ENCODE measurements at places on chromosomes 2 and 18.

DNA sequence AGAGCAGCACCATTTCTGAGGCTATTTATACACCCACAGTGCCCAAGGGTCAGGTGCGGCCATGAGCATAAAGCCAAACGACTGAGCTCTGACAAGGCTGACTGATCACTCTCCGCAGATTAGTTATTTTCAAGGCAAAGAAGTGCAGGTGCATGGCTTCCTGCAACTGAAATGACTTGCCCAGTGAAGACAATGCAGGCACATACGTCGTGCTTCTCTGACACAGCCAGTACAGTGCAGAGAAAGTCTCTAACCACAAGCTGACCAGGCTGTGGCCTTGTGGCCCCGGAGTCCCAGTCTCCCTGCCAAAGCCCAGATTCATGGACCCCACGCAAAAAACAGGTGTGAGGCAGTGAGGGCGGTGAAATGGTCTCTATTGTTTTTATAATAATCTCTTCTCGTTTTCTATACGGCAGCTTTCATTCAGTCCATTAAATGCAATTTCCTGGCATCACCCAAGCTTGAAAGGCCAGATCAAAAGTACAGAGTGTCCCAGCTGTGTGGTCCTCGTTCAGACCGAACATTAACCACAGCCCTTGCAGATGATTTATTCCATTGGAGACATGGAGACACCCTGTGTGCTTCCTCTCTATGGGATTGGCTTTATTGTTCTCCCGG, 447.0 kb upstream of the ID2 start:
- DNase-seq: no peak

DNA sequence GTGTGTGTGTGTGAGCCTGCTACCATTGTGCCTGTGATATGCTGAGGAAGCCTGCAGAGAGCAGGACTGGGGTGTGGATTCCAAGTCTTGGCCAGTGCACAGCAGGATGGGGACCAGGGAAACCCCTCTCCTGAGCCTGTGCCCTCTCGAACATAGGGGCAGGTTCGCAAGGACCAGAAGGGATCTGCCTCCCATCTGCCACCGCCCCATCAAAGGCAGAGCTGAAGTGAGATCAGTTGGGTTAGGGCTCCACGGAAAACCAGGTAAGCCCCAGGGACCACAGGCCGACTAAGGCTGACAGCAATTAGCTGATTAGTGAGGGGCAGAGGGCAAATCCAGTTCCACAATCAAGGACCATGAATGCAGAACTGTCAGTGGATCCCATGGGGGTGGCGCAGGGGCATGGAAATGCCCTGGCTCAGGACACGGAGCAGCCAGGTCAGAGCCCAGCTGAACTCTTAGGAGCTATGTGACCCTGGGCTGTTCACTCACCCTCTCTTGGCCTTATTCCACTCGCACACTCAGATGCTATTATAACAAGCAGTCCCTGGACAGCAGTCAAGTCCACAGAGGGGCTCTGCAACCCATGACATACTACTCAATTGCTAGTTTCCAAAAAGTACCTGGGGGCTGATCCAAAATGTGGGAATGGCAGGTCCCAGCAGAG, 84.2 kb upstream of the ID2 start:
- no peak for DNase-seq

DNA sequence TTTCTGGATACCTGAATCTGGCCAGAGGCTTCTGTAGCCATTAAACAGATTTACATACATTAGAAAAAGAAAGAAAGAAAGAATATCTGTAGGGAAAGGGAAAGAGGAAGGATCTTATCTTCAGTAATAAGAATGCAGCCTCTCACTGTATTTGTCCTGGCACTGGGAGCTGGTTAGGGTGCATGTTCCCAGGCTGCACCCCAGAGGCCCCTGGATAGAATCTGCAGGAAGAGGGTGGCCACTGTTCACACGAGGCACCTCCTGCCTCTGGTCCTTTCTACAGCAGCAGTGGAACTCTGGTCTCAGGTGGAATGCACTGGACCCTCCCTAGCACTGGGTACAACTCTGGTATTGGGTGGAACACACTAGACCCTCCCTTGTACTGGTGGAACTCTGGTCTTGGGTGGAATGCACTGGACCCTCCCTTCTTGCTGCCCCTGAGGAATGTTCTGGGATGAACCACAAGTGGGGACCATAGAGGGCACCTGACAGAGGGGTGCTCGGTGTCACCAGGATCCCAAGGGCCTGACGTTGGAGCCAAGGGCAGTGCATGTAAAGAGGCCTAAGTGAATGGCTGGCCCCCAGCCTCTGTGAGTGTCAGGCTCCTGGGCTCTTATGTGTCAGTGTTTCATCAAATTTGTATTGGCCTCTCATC, 27.4 kb upstream of the PXDN start:
- no peak for DNase-seq

- DNase-seq: no peak
Observed at GRCh38 chr2:6578416-6578815, 287.3 kb downstream of the CMPK2 start.

- DNase-seq: no peak
Observed at GRCh38 chr18:8450013-8450412, 159.2 kb upstream of the RAB12 start.

DNA sequence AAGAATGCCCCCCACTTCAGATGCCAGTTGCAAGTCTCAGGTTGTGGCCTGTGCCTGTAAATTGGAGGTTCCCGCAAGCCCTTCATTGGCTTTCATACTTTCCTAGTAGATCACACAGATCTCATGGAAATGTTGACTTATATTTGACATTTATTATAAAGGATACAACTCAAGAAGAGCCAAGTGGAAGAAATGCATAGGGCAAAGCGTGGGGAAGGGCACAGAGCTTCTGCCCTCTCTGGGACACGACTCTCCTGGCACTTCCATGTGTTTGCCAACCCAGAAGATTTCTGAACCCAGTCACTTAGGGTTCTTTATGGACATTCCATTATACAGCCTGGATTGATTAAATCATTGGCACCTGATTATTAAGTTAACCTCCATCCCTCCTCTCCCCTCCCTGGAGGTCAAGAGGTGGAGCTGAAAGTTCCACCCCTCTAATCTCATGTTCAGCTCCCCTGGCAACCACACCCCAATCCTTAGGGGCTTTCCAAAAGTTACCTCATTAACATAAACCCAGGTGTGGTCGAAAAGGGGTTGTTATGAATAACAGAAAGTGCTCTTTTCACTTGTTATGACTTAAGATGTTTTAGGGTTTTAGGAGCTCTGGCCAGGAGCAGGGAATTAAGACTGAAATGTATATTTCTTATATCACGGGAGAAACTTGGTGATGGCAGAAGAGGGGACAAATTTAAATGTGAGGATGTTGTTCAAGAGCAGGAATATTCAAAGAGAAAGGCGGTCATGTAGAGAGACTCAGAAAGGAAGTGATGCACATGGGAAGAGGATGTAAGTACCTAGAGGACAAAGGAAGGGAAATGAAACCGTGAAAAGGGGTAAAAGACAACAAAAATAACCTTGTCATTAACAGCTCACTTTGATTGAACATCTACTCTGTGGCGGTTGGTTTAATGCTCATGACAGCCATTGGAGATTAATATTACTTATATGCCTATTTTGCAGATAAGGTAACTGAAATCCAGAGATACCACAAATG, 31.8 kb downstream of the SP100 start:
- peak; percentile 54 for DNase-seq

GRCh38 chr2:98269830-98270229, 76.4 kb upstream of the CNGA3 start:
- DNase-seq: no peak

GRCh38 chr2:187500585-187501359, 52.7 kb upstream of the CALCRL start:
- DNase-seq: no peak

DNA sequence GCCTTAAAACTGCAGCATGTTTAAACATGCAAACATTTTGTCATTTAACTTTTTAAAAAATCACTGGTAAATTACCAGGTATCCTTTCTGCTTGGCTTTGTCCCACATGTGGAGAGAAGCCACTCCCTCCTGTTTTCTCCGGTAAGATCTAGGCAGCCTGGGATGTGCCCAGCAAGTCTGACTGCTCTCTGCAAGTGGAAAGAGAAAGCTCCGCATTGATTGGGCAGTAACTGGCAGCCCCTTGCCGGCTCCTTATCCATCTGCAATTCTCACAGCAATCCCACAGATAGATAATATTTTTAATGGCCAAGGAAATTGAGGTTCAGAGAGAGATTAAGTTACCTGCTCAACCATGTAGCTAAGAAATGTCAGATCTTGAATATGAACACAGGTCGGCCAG, 136.1 kb downstream of the TMEM200C start:
- no peak for DNase-seq

- DNase-seq: no peak
Observed at GRCh38 chr2:17758118-17758517, 4.2 kb downstream of the GEN1 start.

- DNase-seq: no peak
Observed at GRCh38 chr2:72891091-72891818, 4.0 kb downstream of the SPR start.

DNA sequence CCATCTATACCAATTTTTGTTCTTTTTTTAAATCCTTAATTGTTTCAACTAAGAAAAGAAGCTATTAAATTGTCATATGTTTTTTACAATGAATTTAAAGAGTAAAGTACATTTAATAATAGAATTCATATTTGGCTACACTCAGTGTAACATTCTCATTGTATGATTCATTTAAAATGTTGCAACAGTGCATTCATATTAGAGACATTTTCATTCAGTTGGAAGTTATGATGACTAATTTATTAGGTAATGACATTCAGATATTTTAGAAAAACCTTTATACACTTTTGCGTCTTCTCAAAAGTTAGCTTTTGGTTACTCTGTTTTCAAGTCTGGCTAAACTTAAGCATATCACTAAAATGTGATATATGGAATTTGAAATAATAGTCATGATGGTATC, 887.5 kb upstream of the NRXN1 start:
- no peak for DNase-seq

GRCh38 chr2:226208726-226209125, 590.9 kb downstream of the IRS1 start:
- DNase-seq: no peak

- DNase-seq: no peak
Observed at GRCh38 chr2:197575987-197576386, 60.1 kb downstream of the MOB4 start.

DNA sequence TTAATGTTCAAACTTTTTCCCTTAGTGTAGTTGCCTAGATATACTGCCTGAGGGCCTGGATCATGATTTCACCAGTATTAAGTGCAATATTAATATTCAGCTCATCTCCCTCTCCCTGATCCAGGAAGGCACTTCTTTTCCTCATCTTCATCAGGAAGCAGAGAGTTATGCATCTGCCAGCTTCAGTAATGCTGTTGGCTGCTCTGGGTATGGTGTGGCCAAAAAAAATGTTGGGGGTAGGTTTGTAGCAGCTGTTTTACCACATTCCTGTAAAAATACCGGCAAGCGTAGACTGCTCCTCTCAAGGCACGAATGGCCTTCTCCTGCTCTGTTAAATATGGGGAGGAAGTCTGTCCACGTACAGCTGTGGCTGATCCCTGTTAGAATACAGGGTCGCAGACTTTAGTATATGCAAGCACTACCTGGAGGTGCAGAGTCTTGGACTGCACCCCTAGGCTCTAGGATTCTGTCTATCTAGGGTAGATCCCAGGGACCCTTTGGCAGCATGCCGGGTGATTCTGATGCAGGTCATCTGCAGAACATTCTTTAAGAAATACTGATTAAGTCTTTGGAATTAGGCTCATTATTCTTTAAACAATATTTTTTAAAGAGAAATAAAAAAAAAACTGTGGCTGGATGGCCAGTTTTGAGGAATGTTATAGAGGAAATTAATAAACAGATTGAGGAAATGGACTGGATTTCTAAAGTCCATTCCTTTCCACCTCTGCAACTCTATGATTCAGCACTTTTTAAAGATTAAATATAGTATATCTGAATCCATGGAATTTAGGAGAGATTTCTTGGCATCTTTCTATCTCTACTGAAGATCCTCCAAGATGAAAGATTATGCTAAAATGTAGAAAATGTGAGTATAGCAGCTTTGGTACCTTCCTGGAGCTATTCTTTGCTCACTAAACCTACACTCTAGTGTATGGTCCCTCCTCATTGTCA, 21.0 kb upstream of the GLS start:
- no peak for DNase-seq

DNA sequence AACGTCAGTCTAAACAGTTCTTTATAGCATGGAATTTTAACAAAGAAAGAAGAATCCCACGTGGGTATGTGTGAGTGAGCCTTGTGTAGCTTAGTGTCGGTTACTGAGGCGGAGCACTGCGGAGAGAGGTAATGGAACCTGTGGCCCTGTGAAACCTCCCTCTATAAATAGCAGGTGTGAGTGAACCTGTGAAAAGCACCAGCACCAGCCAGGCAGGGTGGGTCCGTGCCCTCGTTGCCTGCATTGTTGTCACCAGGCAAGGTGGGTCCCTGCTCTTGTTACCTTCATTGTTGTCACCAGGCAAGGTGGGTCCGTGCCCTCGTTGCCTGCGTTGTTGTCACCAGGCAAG, 4.7 kb downstream of the CTDP1 start:
- peak; percentile 33 for DNase-seq

GRCh38 chr2:121235542-121235941, 49.5 kb downstream of the TFCP2L1 start:
- DNase-seq: no peak

DNA sequence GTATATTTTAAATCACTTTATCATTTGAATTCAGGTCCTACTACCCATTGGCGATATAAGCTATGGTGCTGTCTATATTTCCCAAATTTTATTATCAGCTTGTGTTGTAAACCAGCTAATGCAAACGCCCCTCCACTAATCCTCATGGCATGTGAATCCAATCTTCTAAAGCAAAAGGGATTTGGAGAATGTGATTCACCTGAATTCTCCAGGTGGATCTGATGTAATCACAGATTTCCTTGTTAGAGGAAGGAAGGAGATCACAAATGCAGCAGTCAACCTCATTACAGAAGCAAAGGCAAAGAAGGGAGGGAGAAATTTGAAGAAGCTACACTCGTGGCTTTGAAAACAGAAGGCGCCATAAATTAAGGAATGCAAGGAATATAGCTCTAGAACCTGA, 431.1 kb upstream of the CDH19 start:
- DNase-seq: no peak

DNA sequence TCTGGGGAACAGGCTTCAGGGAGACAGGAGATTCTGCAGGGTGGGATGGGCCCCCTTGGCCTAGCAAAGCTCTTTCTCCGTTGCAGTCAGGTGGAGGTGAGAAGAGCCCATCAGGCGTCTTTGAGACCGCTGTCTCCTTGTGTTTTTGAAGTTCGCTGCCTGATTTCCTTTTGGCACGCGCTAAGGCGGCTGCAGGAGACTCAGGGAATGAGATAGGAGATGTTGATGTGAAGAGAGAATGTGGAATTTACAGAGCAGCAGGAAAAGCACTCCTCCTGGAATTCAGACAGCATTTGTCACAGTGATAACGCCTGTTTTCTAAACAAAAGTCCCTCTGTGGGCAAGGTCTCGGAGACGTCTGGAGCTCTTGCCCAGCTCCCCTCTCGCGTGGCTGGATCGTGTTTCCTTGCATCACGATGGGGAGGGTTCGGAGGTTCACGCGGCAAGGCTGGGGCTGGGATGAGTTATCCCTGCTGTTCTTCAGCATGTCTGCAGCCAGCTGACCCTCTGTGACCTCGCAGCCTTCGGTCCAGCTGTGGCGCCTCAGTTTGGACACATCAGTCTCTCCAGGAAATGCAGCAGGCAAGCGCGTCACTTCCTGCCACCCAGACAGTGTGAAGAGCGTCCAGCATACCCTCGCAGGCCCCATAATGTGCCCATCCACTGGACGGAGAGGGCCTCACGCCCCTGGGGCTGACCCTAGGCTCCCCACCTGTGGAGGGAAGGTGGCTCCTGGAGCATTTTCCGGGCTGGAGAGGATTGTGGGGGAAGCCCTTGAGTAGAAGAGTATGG, 30.2 kb downstream of the GLI2 start:
- no peak for DNase-seq
